Kidney capillary endothelial cell (primary cell): ENCODE measurements at places on chromosomes 2 and 18.

- no peak for DNase-seq
Measured at GRCh38 chr2:229363185-229363814, 92.2 kb upstream of the PID1 start.

DNA sequence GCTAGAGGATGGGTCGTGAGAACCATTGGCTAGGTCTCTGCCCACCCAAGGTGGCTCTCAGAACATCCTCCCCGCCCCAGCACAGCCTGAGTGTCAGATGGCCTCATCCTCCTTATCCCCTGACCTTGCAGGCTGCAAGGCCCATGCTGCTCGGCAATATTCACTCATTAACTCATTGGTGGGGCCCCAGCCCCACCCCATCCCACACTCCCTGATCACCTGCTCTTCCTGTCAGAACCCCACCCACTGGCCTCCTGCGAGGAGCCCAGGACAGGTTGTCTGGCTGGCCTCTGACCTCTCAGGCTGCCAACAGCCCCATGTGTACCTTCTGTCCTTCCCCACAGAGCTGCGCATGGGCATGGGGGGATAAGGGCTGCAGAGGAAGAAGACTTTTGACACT, 5.3 kb downstream of the ADCY3 start:
- no peak for DNase-seq

- DNase-seq, result no peak
Measured at GRCh38 chr2:23696752-23697045, 230.2 kb downstream of the ATAD2B start.

DNA sequence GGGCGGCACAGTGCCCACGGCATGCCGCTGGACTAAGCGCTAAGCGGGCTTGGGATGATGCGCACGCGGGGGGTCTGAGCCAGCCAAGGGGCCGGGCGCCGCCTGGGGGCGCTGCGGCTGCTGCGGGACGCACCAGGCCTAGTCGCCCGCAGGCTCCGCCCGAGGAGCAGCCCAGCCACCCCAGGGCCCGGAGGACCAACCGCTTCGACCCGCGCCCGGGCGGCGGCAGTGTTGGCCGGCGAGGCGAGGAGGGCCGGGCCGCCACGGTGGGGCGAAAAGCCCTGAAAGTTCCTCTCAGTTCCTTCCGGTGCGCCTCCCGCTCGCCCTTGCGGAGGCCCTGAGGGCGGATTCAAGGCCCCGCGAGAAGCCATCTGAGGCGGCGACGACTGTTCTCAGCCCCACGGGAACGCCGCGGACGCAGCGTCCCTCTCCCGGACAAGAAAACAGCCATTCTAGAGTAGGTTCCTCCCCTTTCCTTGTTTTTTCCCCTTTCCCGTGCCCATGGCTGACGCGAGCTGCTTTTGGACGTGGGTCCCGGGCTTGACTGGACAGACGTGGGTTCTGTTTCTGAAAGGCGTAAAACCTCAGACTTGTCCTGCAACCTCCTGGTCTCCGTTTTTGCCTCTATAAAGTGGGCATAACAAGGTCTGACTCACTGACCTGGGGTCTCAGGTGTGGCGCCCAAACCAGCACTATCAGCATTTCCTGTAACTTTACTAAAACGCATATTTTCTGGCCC, at the start of gene ANKAR:
TSS of gene ANKAR (plus strand) at position 297 of the 739 bp plus-strand sequence. CDS start 1,821 bp downstream, outside the sequence.
- DNase-seq, result peak; percentile 81

DNA sequence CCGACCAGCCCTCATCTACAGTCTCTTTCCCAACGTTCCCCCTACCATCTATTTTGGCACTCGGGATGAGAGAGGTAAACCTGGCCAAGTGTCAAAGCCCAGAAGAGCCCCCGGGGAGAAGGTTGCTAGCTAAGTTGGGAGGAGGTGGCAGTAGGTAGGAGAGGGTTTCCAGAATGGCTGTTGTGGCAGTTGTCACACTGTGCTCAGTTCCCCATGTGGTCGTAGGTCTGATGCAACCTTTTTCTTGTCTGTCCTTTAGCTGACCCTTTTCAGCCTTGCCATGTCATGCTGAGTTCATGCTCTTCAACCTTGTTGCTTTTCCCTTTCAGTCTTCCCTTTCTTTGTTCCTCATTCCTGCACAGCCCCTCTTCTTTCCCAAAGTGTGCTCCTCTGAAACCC, 34.5 kb downstream of the TTLL4 start:
- DNase-seq, result no peak

- no peak for DNase-seq
Measured at GRCh38 chr2:172516299-172516698, 39.6 kb upstream of the PDK1 start.

DNA sequence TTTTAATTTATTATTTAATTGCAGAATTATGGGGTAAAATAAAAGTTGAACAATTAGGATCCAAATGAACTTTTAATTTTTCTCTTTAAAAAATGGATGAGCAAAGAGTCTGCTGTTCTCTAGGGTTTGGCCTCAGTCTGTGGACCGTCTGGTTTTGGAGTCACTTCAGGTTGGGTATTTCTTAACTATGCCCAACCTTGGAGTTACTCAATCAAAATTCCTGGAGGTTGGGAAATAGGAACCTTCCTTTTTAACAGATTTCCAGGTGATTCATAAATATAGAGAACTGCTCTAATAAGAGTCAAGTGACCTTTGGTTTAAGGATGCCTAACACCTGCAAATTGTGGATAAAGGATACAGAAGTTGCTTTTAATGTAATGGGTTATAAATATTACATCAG, 241.5 kb upstream of the GCFC2 start:
- DNase-seq, result no peak

DNA sequence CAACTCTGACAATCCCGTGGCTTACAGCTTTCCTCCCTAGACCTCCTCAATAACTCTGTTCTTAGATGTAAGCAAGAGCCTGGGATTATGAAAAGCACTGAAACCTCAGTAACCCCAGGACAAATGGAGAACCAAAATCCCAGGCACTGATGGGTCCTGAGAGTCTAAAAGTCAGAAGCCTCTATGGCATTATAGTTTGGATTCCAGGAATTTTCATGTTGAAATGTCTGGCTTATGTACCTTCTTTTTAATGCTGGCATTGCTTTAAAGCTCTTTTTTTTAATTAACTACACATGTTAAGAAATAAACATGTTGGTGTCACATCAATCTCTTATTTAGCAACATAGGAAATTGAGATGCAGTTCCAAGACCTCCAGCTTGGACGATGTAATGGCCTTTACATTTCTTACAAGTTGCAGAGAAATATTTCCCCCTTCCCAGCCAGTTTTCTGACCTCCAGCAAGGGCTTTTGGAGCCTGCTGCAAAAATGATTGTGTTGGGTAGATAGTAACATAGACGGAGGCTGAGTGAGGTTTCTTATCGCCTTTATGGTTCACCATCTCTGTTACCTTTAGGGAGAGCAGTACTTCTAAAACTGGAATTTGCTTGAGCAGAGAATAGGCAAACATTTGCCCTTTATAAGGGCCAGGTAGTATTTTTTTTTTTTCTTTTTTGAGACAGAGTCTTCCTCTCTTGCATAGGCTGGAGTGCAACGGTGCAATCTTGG, 84.8 kb upstream of the RASGRP3 start:
- DNase-seq, result no peak

GRCh38 chr2:174593041-174593440, 4.6 kb downstream of the WIPF1 start:
- no peak for DNase-seq

- DNase-seq, result no peak
Measured at GRCh38 chr2:227132986-227133385, 31.0 kb downstream of the COL4A4 start.

GRCh38 chr2:47218066-47218581, 63.0 kb upstream of the STPG4 start:
- no peak for DNase-seq

DNA sequence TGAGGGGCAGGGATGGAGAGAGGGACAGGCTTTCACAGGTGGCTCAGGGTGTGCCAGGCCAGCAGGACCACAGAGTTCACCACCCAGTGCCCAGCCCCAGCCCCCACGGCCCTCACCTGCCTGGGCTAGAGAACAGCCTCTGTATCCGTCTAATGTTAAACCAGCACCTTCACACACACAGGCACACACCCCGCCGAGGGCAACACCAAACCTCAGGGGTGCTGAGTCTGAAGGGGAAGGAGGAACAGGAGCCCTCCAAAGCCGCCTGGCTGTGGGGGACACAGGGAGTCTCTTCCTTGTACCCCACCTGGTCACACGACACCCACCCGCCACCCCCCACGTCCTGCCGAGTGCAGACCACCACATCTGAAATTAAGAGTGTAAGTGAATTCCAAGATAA, 205.8 kb upstream of the SALL3 start:
- DNase-seq, result no peak

- no peak for DNase-seq
Measured at GRCh38 chr2:232242316-232242715, 136.2 kb upstream of the ALPP start.

- DNase-seq, result no peak
Measured at GRCh38 chr2:99715956-99716355, 226.1 kb upstream of the REV1 start.

- no peak for DNase-seq
Measured at GRCh38 chr2:230968921-230969658, 26.8 kb upstream of the SPATA3 start.

- no peak for DNase-seq
Measured at GRCh38 chr18:58858591-58859468, 5.8 kb upstream of the ZNF532 start.

DNA sequence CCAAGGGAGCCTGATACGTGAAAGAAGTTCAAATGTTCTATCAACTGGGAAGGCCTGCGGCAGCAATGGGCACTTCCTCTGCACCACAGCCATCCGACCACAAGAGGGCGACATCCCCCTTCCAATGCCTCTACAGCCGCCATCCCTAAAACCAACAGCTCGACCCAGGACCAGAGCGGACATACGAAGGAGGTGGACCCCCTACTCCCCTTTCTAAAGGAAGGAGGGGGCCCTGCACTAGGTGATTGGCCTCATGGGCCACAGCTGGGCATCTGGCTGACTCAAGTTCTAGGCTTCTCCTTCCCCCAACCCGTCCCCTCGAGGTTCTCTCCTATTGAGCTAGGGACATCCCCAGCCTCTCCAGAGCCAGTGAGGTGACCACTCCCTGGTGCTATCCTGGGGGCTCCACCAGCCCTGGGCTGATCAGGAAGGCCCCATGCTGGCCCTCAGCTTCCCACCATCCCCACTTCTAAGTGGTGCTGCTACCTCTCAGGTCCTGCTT, 217.2 kb downstream of the TNS1 start:
- peak; percentile 68 for DNase-seq

DNA sequence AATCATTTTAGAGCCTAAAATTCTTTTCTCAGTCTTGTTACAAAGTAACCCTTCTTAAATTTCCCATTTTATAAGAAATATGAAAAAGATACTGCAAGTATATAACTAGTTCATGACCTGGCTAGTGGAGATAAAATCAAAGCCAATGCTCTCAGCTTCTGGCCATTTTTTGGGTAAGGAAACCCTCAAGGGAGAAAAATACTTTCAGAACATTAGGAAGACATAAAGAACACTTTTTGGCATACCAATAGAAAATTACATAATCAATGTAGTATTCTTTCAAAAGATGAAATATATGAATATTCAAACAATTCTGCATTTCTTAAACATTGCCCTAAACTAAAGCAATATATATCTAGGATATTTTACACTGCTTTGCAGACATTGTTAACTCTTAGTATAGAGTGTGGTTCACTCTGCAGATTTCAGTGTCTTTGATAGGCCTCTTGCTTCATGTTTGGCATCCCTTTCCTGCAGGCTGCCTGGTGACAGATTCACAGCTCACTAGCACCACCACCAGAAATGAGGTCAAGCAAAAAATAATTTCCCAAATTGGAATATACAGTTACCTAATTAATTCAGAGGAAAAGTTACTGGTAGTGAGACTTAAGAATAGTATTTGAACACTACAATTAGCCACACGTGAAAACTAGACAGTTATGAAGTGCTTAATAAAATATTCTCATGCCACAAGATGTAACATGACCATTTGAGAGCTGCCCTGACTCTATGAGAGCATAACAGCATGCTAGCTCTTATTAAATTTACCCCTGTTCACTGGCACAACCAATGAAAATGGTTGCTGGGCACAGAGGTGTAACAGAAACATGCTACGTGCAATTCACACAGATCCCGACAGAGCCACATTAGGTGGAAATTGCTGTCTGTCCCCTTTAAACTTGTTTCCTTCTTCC, 36.0 kb downstream of the PAIP2B start:
- DNase-seq, result no peak

GRCh38 chr2:62589691-62590356, 83.8 kb upstream of the TMEM17 start:
- DNase-seq, result no peak

DNA sequence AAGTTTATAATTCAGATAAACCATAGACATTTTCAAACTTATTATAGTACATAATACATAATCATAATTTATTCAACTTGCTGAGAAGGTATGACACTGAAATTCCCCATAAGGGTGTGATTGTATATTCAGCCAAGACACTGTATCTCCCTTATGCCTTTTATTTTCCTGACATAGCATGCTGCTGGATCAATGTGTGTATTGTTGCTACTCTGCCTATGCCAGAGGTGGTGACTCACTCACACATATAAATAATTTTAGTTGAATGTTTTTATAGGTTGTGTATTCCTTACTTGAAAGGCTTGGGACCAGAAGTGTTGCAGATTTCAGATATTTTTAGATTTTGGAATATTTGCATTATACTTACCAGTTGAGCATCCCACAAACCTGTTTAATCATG, 86.8 kb downstream of the VRK2 start:
- no peak for DNase-seq

DNA sequence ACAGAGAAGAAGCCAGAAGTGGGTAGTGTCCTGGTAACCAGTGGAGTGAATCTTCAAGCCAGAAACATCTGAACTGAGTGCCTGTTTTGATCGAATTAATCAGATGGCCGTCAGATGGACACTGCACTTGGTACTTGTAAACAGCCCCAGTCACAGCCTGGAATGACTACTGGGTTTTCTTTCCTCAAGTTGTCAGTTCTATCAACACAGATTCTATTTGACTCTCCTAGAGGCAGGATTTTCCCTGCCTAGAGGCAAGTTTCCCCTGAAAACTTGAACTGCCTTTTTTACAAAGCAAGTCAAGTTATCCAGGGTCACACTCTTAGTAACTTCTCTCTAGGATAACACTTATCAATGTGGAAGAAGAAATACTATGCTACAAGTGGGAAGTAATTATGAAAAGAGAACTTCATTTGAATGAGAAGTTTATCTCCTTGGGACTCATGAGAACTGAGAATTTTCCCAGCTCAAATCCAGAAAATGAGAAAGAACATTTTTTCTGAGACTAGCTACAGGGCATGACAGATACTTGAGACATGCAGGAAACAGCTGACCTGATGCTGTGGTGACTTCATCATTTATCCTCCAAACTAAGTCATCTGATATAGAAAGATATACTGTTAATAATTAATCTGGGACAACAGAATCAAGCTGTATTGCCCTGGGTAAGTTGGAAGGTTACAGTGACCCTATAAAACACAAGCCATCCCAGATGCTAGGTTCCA, 36.0 kb downstream of the SULT1C2 start:
- DNase-seq, result peak; percentile 56

GRCh38 chr2:206023183-206023582, 62.8 kb downstream of the INO80D start:
- DNase-seq, result no peak
